ENCODE measurements at places on chromosomes 4 and X.

GRCh38 chrX:100659431-100660137, 15.6 kb downstream of the SRPX2 start:
- DNase-seq = no peak

DNA sequence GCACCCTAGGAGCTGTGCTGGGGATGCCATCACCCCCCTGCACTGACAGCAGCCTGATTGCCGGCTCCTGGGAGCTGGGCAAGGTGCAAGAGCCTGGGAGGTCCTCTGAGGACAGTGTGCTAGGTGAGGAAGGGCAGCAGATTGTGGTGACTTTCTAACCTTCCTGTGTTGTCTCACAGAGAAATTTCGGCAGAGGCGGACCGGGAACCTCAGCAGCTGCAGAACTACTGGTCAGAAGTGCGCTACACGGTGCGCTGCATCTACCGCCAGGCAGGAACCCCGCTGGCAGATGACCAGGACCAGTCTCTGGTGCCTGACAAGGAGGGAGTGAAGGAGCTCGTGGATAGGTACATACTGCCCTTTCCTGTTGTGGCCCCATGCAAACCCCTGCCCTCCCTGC, 89.8 kb downstream of the FAM193A start:
- no peak for DNase-seq

DNA sequence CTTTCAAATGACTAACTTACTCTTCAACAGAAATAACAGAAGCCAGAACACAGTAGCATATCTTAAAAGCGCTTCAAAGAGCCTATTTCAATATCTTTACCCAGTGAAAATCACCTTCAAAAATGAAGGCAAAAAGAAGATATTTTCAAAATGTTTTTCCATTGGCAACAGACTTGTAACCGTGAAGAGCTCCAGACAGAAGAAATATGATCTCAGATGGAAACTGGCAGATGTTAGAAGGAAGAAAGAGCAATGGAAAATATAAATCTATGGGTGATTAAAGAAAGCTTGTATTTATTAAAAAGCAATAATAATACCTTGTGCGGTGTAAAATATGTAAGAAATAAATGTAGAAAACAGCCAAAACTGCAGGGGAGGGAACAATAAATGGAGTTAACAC, 35.7 kb downstream of the PRKG2 start:
- no peak for DNase-seq

DNA sequence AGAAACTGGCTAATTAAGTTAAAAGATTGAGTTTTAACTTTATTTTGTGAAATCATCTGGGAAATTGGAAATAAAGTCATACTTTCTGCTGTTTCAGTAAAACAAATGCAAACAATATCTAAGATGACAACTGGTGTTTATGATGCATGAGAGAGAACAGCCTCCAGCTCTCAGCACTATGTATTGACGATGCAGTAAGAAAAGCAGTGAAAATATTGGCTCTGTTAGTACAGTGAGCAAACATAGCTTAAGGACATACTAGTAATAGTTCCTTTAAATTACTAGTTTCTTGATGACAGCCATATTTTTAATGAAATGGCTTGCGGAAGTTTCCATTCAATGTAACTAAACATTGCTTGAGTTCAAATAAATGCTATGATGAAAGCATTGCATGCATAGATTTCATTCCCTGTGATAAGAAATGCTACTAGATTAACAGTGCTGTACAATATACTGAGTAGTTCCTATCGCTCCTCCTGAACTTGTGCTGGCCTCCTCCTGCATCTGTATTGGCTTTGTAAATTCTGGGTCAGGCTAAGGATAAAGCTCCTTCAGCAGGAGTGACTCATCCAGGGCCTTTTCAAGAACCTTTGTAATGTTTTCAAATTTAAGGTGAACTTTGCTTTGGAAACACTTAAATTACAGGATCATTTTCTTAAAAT, 11.6 kb downstream of the ARHGAP24 start:
- no peak for DNase-seq

DNA sequence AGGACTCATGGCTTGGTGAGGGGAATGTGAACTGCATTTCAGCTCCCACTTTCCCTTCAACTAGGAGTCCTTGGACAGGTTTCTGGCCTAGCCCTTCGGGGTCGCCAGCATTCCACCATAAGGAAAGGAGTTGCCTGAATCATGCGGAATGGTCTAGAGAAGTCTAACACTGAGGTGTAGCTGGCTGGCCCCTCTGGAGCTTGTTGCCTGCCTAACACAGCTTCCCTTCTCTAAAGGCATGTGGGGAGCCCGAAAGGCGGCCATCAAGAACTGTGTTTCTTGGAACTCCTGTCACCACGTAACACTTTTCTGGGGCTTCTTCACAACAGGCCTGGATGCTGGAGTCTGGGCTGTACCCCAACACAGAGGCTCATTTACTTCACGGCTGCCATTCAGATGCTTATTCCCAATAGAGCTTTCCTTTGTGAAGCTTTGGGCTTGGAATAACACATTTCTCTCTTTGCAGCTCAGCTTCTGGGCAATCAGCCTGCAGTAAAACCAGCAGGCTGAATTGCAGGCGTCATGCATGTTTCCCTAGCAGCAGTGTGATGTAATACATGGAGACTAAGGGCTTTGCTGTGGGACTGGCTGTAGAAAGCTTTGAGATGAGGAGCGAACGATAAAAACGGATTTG, 5.4 kb downstream of the GABRQ start:
- no peak for DNase-seq

DNA sequence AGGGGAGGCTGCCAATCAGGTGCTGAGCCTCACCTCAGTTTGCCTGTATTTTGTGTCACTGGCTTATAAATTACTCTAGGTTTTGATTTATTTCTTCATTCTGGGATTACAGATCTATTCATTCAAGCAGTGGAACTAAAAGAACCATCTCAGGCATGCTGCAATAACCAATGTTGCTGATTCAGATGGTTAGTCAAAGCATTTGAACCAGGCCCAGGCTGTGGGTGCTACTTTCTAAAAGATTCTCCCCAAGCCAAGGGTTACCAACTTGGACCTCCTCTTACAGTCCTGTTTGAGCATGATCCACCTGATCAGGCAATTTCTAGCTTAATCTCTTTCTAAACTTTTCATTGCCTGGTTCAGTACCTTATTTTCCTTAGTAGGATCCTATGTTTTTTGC, 67.2 kb downstream of the TMEM131L start:
- DNase-seq = no peak

DNA sequence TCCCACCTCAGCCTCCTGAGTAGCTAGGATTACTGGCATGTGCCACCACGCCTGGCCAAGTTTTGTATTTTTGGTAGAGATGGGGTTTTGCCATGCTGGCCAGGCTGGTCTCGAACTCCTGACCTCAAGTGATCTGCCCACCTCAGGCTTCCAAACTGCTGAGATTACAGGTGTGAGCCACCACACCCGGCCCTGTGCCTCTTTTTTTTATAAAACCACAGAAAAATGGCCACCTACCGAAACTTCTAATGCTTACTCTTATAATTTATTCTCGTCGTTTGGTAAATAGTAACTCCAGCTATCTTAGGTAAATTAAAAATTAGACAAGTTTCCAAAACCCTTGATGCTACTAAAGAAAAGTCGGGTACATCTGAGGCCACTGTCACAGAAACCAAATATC, 54.4 kb downstream of the IRF2 start:
- no peak for DNase-seq

DNA sequence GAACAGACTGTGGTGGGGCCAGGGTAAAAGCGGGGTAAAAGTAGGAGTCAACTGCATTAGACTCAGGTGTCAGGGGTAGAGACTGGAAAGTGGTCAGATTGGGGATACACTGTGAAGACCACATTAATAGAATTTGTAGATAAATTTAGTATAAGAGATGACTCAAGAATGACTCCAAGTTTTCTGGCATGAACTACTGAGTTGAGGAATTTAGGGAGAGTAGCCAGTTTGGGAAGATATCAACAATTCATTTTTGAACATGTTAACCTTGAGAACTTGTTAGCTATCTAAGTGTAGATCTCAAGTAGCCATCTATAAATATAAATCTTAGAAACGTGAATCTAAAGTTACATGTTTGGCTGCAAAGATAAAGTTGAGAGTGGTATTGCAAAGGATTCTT, 206.9 kb upstream of the HCCS start:
- DNase-seq = no peak

DNA sequence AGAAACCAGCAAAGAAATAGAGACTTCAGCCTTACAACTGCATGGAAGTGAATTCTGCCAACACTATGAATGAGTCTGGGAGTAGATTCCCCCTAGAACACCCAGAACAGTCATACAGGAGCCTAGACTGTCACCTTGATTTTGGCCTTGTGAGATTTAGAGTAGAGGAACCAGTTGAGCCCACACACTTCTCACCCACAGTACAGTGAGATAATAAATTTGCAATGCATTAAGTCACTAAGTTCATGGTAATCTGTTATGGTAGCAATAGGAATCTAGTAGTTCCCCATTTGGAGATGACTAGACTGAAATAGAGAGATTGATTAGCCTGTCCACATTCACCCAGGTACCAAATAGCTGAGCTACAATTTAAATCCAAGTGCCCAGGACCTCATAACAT, 59.0 kb downstream of the FAM13A start:
- no peak for DNase-seq

GRCh38 chr4:95415346-95415771, 133.4 kb downstream of the UNC5C start:
- DNase-seq = no peak

DNA sequence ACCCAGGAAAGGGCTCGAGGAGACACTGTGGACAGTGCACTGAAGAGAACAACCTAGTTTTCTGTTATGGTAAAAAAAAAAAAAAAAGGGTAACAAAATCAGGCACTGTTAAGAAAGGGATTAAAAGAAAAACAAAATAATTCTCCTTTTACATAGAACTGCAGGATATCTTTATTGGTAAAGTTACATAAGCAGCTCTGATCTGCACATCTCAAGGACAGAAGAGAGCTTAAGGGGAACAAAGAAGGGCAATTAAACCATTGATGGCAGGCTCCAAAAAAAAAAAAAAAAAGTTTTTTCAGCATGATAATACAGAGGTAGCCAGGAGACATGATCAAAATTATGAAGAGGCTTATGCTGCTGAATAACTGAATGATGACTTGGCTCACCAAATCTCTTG, 85.0 kb downstream of the HDAC8 start:
- DNase-seq = no peak

- DNase-seq = no peak
These were observed 331.0 kb downstream of the HS3ST1 start for GRCh38 chr4:11097725-11098124.

DNA sequence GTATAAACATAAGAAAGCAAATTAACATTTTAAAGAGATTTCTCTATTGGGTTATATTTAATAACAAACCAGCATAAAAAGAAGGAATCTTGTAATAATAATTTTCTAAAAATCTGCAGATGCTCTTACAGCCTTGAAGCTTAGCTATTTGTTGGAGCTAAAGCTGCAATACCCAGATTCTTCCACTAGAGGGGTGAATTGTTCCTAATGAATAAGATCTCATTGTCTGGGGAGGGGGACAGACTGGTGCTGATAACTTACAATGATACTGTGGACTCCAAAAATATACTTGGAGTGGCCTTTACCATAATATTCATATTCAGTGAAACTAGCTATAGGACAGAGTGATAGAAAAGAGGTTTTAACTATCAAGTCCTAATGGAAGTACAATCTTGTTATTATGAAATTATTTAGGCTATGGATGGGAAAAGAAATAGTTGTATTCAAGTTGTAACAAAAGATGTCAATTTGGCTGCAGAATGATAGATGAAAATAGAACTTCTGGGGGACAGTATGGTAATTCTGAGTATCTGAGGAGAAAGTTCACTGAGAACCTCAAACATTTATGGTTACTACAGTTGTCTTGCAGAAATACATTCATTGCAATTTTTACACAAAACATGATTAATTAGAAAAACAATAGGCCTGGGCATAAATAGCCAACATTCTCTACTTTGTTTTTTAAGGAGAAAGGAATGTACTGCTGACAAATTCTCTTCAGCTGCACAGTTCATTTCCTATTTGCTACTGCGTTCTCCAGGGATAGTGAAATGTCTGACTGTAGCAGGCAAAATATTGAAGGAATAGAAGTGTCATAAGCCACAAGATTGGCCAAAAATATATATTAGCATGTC, 443.3 kb downstream of the GBA3 start:
- no peak for DNase-seq

DNA sequence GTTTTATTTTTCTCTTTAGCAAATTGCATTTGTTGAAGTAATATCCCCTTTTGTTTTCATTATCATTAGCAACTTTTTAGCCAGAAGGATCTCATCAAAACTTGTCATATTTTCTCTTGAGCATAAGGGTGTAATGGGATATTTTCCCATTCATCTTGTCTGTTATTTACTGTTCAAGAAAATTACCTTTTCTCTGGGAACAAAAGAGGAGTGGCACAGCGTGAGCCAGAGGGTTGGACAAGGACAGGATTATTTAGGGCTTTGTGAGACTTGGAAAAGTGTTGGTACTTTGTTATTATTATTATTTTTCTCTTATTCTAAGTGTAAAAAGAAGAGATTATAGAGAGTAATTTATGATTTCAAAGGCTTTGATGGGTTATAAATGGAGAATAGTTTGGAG, 135.9 kb downstream of the PRKX start:
- no peak for DNase-seq

- DNase-seq = no peak
These were observed 15.6 kb downstream of the XAGE3 start for GRCh38 chrX:52852110-52852860.

GRCh38 chr4:6684656-6685055, 9.0 kb upstream of the S100P start:
- no peak for DNase-seq

DNA sequence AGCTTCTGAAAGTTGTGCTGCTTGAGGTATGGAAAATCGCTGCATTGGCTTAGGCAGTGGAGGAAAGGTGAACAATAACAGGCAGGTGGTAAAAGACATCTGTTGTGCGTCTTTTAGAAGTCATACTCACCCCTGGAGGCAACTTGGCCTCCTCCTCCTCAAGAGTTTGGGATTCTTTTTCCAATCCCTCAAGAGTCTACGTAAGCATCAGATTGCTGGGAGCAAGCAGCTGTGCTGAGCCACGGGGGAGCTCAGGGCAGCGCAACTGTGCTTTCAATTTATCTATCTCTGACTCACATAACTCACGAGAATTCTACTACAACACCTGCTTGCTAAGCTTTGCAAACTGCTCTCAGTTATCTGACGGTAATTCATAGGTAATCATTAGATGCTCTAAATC, 6.4 kb upstream of the RBMX2 start:
- DNase-seq = no peak
